ENCODE measurements at places on chromosomes 1 and 21. TPM values are rescaled to one million over a fixed set of nuclear protein-coding genes. Genes with fewer than 3 reads are reported as not detected.

- DNase-seq = no peak
Measured at GRCh38 chr21:25790122-25790877, 55.5 kb downstream of the GABPA start.

GRCh38 chr1:180425952-180426351 lies 76.4 kb downstream of the ACBD6 start:
- no peak for DNase-seq

GRCh38 chr21:45328198-45329091 lies 40.8 kb upstream of the POFUT2 start:
- DNase-seq = no peak

Gene LRRC53
- not detected for total RNA-seq

- DNase-seq = peak; percentile 7
Measured at GRCh38 chr1:226634611-226635246, 86.2 kb downstream of the STUM start.

DNA sequence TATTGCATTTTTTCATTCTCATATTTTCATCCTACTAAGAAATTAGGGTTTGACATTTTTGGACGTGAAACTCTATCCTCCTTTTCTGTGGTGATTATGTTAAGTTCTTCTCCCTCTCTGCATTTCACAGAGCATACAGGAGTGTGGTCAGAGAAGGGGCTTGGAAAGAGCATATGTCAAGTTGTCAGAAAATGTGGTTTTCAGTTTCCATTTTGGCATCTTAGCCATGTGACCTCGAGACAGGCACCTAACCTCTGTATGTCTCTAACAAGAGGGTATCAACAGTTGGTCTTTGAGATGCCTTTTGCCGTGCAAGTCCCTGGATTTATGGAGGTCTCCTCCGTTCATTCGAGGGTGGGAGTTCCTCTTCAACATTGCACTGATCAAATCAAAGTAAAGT lies 140.7 kb downstream of the CYYR1 start:
- no peak for DNase-seq

Gene HPDL
- 4.5 TPM for total RNA-seq

DNA sequence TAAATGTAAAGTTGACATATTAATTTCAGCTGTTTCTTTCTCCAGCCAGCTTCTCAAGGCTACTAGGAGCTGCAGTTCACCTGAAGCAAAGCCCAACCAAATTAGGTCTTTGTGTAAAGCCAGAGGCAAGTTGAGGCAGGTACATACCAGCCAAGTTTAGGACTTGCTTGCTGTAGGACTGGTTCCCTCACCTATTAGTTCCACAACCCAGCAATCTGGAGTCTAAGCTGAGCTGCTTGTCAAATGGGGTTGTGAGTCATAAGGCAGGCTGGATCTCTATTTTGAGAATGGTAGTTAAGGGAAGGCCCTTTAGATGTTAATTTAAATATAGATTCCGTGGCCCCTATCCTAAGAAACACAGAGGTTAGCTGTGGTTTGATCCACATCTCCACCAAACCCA lies 7.6 kb upstream of the FLG2 start:
- no peak for DNase-seq

DNA sequence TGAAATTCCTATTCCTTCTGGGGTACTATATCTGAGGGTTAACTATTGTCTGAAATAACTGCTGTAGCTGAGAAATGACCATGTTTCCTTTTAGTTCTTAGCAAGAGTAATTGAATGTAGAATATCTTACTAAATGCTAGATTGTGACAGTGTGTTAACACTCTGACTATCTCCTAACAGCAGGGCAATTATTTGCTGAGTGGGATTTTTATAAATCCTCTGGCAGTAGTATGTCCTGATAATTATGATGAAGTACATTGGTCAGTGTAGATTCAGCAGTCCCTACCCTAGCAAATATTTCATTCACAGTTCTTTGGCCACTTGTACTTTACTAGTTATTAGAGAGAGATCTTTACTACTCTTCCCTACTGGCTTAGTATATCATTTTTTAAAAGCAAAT lies 138.6 kb downstream of the SPATA17 start:
- no peak for DNase-seq

GRCh38 chr1:230222678-230223077 lies 155.6 kb downstream of the GALNT2 start:
- no peak for DNase-seq

DNA sequence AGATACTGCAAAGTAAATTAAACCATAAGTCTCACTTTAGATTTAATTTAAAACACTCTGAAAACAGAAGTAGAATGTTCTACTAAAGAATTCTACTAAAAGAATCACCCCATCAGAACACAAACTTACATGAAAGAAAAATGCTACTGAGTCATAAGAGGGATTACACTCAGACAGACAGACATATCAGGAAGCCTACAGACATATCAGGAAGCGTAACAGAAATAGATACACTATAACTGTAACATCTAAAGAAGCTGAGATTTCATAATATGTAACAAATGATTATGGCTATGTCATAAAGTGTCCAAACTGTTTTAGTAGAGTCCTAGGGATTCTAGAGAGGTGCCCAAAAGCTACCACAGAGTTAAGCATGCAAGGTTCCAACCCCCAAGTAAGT lies 23.9 kb downstream of the FOXJ3 start:
- DNase-seq = no peak

DNA sequence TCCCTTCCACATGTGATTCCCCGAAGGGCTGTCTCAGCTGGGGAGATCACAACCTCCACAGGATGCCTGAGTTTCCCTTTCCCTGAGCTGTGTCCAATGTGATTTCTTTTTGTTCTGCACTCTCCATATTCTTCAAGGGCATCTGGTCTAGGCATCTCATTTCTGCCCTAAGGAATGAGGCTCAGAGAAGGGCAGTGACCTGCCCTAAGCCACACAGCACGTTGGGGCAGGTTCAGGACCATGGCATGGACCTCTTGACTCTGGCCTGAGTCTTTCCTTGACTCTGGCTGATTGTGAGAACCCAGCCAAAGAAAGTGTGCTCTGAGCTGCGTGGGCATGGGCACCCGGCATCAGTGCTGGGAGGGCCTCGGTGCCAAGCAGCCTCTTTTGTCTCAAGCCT lies 590.3 kb downstream of the PTPRU start:
- no peak for DNase-seq

- no peak for DNase-seq
Measured at GRCh38 chr1:163657719-163658118, 336.0 kb downstream of the NUF2 start.

GRCh38 chr1:223720971-223721591 lies 8.7 kb downstream of the CAPN2 start:
- peak; percentile 70 for DNase-seq

- peak; percentile 78 for DNase-seq
Measured at GRCh38 chr1:208183977-208184911, 59.9 kb downstream of the PLXNA2 start.

Gene RPS27
- 1,567 TPM for total RNA-seq

GRCh38 chr21:33544451-33545195 lies 1.8 kb downstream of the SON start:
- no peak for DNase-seq

- DNase-seq = peak; percentile 81
Measured at GRCh38 chr1:58884706-58885661, 101.1 kb upstream of the JUN start.

Gene ADCY10
- 3.7 TPM for total RNA-seq

DNA sequence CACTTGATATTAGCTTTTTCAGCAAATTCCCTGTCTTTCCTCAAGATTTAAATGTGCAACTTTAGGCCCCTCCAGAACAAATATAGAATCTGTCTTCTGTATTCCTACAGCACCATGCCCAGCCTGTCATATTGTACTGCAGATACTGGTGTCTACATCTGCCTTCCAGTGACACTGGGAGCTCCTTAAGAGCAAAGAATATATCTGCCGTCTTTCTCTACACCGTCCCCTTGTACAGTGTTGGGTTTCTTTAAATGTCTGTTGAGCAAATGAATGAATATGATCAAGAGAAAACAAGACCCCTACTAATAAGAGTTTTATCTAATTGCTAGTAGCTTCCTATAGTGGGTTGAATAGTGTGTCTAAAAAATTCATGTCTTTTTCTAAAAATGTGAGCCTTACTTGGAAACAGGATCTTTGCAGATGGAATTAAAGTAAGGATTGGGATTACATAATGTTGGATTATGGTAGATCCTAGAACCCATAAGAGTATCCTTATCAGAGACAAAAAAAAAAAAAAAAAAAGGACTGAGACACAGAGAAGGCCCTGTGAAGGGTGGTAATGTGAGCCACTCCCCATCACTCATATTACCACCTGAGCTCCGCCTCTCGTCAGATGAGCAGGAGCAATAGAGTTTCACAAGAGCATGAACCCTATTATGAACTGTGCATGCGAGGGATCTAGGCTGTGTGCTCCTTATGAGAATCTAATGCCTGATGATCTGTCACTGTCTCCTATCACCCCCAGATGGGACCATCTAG lies 128.6 kb downstream of the FAF1 start:
- no peak for DNase-seq

Gene PLEKHA6
- total RNA-seq = 96.3 TPM

DNA sequence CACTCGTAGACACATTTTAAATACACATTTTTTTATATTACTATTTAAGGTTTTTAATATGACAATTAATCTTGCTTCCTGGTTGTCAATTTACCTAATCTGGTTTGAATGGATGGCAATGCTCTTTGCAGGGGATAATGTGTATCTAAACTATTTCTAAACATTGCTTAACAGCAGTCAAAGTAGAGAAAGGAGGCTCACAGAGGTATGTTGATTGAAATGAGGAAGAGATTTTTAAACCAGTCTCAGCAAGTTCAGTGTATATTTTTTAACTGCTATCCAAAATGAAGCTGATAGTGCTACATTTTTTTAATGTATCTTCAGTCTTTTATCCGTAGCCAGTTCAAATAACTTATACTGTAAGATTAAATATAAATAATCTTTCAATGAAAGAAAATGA lies 17.4 kb downstream of the FMO1 start:
- no peak for DNase-seq

GRCh38 chr21:30097791-30098190 lies 68.8 kb downstream of the CLDN17 start:
- no peak for DNase-seq

GRCh38 chr21:46515109-46515508 lies 56.4 kb downstream of the DIP2A start:
- DNase-seq = peak; percentile 16

DNA sequence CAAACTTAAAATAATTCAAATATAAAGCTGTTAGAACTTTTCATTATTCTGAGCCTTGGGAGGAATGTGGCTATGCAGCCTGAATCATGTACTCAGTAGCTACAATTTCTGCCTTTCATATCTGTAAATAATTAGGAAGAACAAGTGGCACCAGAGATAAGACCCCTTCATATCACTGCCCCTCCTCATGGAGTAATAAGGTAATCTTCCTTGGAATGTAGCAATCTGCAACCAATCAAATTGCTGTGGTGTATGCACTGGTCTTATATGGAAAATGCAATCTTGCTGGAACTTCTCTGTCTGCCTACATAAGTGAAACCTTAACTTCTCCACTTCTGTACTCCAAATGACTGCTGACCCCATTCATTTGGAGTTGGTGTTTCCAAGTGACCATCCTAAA lies 104.4 kb upstream of the VANGL1 start:
- no peak for DNase-seq

- DNase-seq = no peak
Measured at GRCh38 chr1:29903548-29904166, 667.3 kb downstream of the PTPRU start.

Gene C1orf115
- total RNA-seq = 153 TPM

DNA sequence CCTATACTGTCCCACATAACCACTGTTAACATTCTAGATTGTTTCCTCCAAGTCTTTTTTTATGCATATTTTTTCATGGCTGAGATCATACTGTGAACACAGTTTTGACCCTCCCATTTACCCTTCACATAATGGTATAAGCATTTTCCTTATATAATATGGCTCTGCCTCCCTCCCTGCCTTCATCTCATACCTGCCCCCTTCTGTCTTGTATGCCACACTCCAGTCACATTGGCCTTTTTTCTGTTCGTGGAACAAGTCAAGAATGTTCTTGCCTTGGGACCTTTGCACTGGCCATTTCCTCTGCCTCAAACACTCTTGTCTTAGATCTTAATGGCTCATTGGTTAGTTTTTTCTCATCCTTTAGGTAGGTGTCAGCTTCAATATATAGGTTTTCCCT lies 24.3 kb upstream of the ELAVL4 start:
- no peak for DNase-seq

DNA sequence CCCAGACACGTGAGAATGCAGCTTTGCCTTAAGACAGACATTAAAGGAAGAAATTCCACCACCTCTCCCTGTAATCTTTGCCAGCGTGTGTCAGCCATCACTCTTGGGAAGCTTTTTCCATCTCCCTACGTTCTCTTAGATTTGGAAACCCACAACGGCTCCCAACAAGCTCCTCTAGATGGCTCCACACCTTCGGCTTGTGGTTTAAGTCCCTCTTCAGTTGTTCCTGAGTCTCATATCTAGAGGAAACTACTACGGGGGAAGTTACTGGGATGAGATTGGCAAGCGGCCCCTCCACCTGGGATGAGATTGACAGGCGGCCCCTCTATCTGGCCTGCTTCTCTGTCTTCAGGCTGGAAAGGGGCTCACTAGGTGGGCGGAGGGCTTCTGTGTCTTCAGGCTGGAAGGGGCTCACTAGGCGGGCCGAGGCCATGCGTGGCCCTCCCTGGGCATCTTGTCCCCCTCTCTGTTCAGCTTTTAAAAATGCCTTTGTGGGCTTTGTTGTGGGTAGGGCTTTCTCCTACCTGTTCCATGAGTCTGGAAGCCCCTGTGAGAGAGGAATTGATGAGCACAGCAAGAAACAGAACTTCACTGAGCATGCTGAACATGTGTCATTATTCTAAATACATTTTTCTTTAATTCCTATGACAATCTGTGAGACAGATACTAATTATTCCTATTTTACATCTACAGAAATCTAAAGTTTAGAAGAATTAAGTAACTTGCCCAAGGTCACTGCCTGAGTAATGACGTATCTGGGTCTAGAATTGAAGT lies 670.5 kb downstream of the KIF26B start:
- DNase-seq = no peak

Gene CNIH3
- total RNA-seq = not detected

GRCh38 chr1:55321942-55322341 lies 106.8 kb upstream of the USP24 start:
- no peak for DNase-seq

DNA sequence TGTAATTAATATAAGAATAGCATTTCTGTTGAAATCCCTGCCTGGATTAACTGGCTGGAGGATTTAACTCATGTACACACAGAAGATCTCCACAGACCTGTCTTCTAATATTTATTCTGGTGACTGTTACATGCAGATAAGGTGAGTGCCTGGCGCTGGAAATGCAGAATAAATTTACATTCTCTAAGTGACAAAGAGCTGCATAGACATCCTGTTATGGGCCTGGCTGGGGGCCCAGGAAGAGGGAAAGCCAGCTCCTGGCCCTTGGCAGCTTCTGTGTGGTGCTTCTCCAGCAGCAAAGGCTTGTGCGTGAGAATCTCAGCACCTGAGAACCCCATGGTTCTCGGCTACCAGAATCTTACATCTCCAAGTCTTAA lies 446.6 kb downstream of the PTPRU start:
- no peak for DNase-seq

Gene CSF3R
- total RNA-seq = 3.8 TPM

Gene CD53
- total RNA-seq = 25.4 TPM

- DNase-seq = no peak
Measured at GRCh38 chr1:175071276-175071943, 3.8 kb downstream of the TNN start.

Gene HSD3B2
- total RNA-seq = 89.4 TPM

Gene OR14K1
- 1.4 TPM for total RNA-seq

Gene F13B
- total RNA-seq = not detected

GRCh38 chr1:236159704-236160539 lies 17.6 kb downstream of the GPR137B start:
- DNase-seq = peak; percentile 43
